Karpas-422 (cell line): ENCODE measurements at places on chromosomes 6 and 20.

GRCh38 chr6:80886475-80886874 is 780.0 kb downstream of the BCKDHB start:
- DNase-seq: no peak

GRCh38 chr6:166466178-166467122 is 83.7 kb upstream of the MPC1 start:
- DNase-seq: no peak

- DNase-seq: no peak
These were observed 299.1 kb upstream of the ID4 start for GRCh38 chr6:19538096-19538495.

DNA sequence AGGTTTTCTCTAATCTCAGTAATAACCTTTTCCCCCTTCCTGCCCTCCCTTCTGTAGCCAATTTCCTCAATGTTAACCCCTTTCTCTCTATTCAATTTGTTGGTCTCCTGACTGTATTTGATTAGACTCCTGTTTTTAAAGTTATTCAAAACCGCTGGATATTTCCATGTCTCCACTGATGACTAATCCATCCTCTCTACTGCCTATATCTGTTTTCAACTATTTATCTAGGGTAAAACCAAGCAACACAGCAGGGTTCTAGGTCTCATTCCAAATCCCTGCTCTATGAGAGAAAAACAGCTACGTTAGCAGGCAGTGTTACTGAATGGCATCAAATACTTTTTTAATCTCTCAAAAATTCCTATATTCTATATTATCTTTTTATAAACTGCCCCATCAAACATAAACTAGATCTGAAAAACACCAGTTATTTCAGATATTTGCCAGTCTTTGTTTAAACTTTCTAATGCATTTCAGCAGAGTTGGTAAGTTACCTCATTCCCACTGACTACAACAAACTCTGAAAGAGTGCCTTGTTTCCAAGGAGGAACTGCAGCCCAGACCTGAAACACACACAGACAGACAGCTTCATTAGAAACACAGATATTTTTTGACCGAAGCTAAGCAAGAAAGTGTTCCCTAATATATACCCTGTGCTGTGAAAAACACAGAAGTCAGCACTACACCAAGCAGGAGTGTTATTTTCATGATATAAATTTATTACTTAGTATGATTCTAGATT is 8.2 kb downstream of the RTN4IP1 start:
- no peak for DNase-seq

GRCh38 chr6:139277161-139277560 is 14.6 kb downstream of the TXLNB start:
- no peak for DNase-seq

DNA sequence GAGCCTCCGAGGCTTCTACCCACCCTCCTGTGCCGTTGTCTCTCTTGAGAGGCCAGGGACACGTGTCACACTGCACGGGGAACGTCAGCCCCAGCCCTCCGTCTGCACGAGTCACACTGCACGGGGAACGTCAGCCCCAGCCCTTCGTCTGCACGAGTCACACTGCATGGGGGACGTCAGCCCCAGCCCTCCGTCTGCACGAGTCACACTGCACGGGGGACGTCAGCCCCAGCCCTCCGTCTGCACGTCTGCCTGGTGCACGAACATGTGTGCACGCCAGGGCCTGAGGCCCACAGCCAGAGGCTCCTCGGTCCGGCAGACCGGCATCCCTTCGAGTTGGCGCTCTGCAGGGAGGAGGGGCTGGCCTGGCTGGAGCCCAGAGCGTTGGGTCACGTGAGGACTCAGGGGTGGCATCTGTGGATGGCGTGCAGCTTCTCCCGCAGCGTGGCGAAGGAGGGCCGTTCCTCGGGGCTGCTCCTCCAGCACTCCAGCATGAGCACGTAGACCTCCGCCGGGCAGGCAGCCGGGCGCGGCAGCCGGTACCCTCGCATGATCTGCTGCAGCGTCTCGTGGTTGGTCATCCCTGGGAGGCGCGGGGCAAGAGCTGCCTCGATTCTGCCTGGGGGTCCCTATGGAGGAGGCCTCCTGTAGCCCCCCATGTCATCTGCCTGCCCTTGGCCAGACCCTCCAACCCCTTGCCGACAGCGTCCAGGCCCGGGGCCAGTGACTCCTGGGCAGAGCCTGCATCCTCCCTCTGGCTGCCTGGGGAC is 3.4 kb upstream of the PTK6 start:
- DNase-seq: peak; percentile 61

DNA sequence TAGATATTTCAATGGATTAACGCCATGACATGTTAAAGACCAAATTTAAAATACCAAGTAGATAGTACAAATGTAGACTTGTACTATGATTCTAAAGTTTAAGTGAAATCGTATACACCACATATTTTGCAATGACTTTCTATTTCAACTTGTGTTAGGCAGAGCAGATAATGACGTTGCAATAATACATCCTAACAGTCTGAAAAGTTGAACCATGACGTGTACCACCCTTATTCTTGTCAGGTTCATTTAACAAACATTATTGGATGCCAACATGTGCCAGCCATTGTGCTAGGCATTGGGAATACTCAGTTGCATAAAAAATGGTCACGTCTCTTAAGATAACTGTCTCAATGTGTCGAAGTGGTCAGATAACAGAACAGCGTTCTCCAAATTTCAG is 50.0 kb downstream of the BCAS1 start:
- no peak for DNase-seq

DNA sequence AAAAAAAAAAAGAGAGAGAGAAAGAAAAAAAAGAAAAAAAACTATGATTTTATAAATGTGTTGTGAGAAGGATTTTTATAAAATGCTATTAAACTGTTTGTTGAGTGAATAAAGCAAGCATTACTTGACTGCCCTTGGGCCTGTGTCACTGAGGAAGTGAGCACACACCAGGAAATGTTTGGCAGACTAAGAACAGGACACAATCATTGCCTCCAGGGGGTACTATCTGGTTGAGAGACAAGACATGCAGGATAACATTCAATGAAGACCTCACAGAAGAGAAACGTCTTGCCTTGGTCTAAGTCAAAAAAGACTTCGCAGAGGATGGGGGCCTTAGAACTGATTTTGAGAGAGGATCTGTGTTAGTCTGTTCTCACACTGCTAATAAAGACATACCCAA is 40.6 kb downstream of the MTFR2 start:
- DNase-seq: no peak

GRCh38 chr6:46097366-46097765 is 32.4 kb upstream of the ENPP4 start:
- no peak for DNase-seq

GRCh38 chr6:20061952-20062351 is 150.3 kb downstream of the MBOAT1 start:
- no peak for DNase-seq

DNA sequence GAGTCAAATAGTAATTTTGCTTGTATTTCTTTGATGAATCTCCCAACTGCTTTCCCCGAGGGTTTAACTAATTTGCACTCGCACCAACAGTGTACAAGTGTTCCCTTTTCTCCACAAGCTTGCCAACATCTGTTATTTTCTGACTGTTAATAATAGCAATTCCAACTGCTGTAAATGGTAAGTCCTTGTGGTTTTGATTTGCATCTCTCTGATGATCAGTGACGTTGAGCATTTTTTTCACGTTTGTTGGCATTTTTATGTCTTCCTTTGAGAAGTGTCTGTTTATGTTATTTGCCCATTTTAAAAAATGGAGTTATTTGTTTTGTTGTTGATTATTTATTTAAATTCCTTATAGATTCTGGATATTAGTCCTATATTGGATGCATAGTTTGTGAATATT is 399.8 kb upstream of the MAN1A1 start:
- no peak for DNase-seq

- DNase-seq: no peak
These were observed 61.7 kb downstream of the GNAS-AS1 start for GRCh38 chr20:58788896-58789544.

DNA sequence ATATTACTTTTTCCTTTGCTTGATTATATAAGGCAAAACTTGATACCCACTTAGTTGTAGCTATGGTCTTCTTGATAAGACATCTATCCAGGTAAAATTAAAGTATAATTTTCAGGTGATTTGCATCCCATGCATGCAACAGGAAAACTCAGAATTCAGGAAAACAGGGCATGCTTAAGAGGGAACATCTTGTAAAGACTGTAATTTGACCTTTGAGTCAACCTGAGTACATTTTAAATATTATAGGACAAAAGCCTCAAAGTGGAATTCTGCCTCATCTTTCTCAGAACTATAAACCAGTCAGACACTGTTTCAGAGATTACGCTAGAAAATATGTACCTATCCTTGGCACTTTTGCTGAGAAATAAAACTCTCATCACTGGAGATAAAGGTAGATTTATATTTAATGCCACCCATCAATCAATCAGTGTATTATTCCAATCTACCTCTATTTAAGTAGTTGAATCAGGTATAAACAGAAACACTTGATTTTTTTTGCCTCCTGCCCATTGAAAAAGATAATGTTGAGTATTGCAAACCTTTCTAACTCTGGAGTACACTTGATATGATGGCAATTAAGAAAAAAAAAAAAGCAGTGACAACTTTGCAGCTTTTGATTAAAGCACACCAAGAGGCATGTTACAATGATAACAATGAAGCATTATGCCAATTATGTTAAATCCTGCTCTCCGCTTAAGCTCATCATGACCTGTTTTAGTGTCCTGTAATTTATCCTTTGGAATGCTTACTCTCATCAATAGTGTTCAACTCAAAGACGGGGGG is 2.8 kb downstream of the CITED2 start:
- peak; percentile 50 for DNase-seq

DNA sequence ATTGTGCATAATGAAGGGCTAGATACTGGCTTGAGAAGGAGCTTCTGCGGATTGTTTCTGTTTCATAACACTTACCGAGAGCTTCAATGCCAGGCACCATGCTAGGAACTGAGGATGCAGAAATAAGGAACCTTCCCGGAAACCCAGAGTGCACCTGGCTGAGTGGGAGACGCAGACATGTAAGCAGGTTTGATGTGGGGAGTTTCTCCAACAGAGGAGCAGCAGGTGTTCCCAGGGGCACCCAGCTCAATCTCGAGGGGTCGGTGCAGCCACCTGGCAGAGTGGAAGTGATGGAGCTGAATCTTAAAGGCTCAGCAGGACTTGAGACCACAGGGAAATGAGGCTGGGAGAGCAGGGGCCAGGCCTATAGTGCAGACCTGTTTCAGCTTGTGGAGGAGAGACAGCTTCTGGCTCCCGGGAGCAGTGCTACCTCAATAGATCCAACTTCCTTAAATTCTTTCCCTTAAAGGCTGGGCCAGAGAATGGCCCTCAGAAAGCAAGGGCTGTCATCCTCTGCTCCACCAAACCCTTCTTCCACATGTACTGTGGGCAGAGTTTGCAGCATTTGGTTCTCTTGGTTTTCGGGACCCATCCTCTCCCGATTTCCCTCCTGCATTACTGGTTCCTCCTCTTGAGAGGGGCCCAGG is 27.8 kb upstream of the SRC start:
- DNase-seq: no peak

DNA sequence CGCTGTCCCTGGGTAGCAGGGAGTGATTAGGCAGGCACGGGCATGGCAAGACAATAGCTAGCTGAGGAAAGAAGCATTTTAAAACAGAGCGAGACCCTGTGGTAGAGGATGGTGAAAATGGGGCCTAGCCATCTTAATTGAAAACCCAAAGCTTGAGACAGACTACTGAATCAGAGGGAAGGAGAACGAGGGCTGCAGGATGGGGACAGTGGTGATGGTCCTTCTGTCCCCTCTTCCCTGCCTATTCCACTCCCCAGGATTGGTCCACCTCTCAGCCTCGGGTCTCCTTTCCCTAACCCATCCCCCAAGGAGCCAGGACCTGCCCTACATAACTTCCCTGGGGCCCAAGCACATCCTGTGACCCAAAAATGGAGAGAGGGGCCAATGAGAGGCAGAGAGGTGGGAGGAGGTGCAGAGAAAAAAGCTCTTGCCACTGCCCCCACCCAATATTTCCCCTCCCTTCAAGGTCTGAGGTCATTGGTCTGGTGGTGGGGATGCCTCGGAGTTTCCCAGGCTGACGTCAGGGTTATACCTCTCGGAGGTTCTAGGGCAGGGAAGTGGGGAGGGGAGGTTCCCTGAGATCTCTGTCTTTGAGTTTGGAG is 884 bp upstream of the CUTA start:
- no peak for DNase-seq

- no peak for DNase-seq
These were observed 81.7 kb upstream of the TENT5A start for GRCh38 chr6:81834141-81834681.

DNA sequence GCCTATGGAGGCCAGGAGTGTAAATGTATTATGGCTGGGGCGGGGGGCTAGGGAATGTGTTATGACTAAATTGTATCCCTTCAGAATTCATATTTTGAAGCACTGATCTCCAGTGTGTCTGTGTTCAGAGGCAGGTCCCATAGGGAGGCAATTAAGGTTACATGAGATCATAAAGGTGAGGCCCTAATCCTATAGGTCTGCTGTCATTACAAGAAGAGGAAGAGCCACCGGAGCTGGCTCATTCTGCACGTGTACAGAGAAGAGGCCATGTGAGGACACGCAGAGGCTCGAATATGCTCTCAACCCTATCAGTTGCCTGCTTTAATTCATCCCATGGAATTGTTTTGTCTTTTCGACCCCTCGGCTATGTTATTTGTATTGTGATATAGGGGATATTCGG is 76.9 kb downstream of the VTA1 start:
- DNase-seq: no peak

DNA sequence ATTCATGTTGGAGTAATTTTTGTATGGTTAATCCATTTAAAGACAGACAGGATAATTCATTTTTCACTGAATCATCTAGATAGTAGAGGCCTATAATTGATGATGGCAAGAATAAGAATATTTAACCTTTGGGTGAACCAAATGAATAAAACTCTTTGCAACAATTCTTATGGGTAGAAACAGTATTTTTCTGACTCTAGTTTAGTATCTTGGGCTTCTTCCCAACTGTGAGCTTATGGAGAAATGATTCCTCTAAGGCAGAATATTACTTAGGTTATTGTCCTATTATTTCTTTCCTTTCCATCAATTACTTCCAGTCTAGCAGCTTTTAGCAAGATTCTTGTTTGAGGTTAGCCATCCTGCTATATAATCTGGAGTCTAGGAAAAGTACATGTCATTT is 734.9 kb upstream of the FLRT3 start:
- DNase-seq: no peak

DNA sequence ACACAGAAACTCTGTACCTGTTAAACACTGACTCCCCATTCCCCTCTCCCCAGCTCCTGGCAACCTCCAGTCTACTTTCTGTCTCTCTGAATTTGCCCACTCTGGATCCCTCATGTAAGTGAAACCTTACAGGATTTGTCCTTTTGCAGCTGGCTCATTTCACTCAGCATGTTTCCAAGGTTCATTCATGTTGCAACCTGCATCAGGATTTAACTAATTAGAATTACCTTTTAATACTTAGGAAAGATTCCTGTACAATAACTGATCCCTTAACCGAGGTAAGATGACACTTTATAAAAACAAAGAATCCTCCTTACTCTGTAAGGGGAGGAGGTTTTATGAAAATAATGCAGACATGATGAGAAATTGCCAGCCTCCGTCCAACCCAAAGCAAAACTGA is 113.1 kb upstream of the MTHFD1L start:
- DNase-seq: no peak

GRCh38 chr6:47246551-47246950 is 63.2 kb downstream of the TNFRSF21 start:
- DNase-seq: no peak

- no peak for DNase-seq
These were observed 72.2 kb upstream of the EEF1E1 start for GRCh38 chr6:8174571-8174970.

GRCh38 chr20:17343656-17344452 is 117.0 kb downstream of the PCSK2 start:
- no peak for DNase-seq
